Stimulated activated CD4-positive, alpha-beta T cell treated with anti-CD3 and anti-CD28 coated beads, Interleukin-1b, Interleukin-23, amount 100 ng/mL, for 24 hours (primary cell): ENCODE measurements at places on chromosomes 4 and X.

- no peak for DNase-seq
Measured at GRCh38 chrX:3380603-3381002, 34.2 kb upstream of the MXRA5 start.

- no peak for DNase-seq
Measured at GRCh38 chr4:142474398-142475087, 371.6 kb downstream of the INPP4B start.

GRCh38 chr4:122622400-122622799, 1.5 kb upstream of the IL21 start:
- DNase-seq = no peak

GRCh38 chr4:1310031-1310795, 20.5 kb downstream of the MAEA start:
- DNase-seq = no peak

DNA sequence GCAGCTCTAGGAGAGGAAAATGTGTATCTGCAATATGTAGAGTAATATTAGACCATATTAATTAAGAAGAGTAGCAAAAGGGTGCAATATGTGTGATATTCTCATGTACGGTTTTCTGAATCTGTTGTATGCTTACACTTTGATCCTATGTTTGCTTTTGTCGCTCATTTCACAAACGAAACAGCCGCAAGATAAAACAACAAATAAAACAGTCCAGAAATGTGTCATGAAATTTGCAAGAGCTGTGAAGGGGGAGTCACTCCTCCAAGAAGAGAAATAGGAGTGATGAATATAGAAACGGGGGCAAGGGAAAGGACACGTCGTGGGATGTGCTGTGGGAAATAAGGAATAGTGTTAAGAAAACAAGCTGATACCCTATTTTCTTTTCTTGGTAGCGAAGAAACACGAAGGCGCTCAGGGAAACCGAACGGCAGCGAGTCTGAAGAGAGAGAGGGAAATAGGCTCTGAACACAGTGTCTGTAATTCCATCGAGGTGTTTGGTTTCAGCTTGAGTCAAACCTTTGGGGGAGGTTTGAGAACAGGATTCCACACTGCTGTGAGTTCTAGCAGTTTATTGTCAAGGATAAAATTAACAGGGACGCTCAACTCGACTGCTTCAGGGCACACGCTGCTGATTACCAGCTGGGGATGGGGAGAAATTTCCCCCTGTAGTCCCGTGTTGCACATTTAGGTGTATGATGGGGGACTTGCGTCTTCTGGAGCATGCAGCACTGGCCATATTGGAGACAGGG, 595.6 kb upstream of the TENM3 start:
- no peak for DNase-seq

DNA sequence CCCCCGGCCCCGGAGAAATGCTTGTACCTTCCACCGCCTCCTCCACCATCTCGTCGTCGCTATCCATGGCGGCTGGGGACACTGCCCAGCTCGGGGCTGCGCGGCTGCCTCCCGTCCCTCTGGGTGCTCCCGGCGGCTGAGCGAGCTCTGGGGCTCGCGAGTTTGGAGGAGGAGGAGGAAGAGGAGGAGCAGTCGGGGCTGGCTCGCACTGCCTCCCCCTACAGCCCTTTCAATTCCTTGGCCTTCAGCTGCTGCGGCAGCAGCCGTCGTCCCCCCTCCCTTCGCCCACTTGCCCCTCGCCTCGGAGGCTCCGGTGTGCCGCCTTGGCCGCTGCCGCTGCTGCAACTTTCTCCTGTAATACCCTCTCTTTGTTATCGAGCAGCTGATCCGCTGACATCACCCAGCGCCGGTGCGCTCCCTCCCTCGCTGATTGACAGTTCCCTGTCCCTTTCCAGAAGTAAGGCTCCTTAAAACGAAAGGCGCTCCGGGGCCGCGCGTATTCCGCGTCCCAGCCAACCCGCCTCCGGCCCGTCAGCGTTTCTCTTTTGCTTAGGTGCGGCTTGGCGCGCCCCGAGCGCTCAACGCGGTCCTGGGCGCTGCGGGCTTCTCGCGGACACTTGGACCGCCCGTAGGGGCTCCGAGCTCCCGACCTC, at the start of gene SETD7:
Gene SETD7 (minus strand): TSS at position 149 of the 653 bp plus-strand sequence. CDS start 82 bp downstream, at position 67.
- DNase-seq = peak; percentile 25

DNA sequence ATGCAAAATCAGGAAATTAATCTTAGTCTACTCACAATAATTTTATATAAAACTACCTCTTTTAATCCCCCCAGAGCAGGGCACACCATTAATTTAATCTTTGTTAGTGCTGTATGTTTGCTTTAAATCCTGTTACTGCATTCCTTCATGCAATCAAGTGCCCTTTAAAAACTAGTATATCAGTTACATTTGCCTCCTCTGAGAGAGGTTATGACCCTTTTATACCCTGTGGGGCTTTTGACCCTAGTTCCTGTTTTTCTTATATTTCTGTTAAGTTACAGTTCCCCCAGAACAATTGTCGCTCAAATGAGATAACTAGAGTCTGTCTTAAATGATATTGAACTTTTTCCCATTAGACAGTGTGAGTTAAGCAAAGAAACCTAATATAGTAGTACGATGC, 46.2 kb downstream of the GPC4 start:
- DNase-seq = no peak

DNA sequence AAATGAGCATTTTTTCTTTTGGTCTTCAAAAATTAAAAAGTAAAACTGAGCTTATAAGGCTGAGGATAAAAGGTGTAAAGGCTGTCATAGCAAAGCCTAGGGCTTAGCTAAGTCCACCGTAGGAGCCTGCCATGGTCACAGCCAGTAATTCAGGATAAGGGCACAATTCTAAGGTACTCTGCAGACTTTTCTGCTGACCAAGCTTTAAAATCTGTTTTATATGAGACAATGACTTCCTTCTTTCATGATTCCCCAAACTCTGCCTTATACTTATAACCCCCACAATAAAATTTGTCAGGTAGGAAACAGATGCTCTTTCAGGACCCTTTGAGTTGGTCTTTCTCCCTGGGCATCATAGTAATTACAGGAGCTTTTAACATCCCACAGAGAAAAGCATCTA, 138.5 kb downstream of the COL4A6 start:
- DNase-seq = no peak

DNA sequence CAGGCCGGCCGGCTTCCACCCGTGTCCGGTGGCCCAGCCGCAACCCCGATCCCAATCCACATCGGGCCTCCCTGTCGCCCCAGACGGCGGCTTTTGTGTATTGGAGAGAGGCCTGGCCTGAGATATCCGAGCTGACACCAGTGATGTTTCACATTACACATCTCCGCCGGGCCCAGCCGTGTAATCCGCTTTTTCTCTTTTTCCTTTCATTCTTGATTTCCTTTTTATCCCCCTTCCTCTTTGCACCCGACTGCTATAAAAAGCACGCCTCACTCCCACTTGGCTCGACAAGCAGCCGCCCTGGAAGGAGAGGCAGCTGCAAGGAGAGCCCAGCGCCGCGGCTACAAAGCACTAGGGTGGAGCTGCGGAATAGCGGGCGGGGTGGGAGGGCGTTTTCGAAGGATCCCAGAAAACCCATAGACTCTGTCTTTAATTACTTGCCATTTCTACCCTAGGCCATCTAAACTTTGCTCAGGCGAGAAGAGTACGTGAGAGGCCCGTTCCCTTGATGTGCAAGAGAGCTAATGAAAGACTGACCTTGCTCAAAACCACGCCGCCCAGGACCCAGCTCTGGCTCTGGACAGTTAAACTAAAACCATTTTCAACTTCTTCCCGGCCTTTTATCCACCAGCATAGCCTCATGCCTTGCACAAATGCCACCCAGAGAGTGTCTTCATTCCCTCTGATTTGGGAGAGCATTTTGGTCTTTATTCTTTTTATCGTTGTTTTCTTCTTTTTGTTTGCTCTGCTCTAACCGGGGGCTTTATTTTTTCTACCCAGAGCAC, 3.2 kb downstream of the PITX2 start:
- no peak for DNase-seq

- no peak for DNase-seq
Measured at GRCh38 chr4:132818091-132818490, 331.0 kb upstream of the PCDH10 start.

DNA sequence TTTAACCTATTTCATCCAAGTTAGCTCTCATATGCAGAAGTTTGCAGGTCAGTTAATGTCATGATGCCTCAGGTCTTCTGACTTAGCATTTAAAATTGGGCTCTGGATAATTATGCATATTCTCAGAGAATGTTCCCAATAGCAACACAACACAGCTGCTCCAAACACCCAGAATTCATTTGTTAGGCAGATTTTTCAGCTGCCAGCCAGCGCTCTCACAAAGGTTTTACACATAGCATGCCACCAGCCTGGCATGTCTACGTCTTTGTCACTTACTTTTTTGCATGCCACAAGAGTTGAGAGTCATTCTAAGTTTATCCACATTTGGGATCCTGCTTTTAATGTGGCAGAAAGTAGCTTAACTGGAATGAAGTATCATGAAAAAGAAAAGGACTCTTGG, 84.8 kb downstream of the LIMCH1 start:
- no peak for DNase-seq

GRCh38 chrX:10750581-10750980, 130.2 kb upstream of the MID1 start:
- DNase-seq = no peak

DNA sequence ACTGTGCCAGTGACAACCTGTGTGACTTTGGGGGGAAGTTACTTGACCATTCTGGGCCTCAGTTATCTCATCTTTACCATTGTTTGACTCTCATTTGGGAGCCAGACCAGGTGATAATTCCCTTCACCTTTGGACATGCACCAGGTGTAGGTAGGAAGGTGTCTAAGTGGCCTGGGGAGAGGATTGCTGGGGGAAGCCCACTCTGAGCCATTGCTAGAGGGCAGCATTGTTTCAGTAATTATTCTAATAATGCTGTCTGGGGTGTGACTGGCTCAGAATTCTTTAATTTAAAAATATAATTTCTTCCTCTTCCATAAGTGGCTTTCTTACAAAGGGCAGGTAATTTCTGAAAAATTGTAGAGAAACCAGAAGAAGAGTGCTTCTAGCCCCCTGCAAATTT, 104.3 kb downstream of the RTL9 start:
- no peak for DNase-seq
